ENCODE measurements at places on chromosomes 2 and 18.

GRCh38 chr2:157420771-157421323 lies 23.0 kb downstream of the CYTIP start:
- no peak for DNase-seq

- no peak for DNase-seq
Measured at GRCh38 chr2:120926463-120927264, 191.0 kb downstream of the GLI2 start.

- no peak for DNase-seq
Measured at GRCh38 chr2:203824057-203824456, 43.5 kb upstream of the CTLA4 start.

DNA sequence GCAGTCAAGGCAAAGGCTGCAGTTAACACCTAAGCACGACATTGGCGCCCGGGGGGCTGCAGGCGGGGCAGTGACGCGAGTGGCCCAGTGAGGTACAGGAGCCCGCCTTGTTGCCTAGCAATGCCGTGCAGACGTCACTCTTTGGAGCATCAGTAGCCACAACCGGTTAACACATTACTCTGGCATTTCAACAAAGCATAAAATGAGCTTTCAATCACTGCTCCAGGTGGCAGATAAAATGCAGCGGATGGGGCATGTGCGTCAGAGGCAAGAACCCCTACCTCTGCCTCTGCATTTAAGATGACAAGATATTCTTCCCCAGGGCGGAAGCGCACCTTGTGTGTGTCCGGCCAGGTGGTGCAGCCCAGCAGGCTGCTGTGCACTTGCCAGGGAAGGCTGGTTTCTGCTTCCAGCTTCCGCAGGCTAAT lies 139.4 kb downstream of the MTCL1 start:
- peak; percentile 33 for DNase-seq

DNA sequence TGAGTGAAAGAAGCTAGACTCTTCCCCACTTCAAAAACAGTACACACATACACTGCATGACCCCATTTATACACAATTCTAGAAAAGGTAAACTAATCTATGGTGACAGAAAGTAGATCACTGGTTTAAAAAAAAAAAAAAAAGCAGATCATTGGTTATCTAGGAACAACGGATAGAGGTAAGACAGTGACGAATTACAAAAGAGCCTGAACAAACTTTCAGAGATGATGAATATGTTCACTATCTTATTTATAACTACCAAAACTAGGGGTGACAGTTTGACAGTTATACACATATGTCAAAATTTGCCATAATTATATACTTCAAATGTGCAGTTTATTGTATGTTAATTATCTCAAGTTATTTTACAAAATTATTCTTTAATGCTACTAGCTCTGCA lies 27.5 kb downstream of the MAP3K2 start:
- no peak for DNase-seq

- no peak for DNase-seq
Measured at GRCh38 chr2:162298669-162299335, 19.7 kb downstream of the IFIH1 start.

GRCh38 chr2:235449568-235449967 lies 44.3 kb upstream of the AGAP1 start:
- DNase-seq, result no peak

GRCh38 chr2:117562654-117563053 lies 251.8 kb upstream of the DDX18 start:
- DNase-seq, result no peak

- no peak for DNase-seq
Measured at GRCh38 chr2:9240745-9241144, 34.1 kb downstream of the ASAP2 start.

- no peak for DNase-seq
Measured at GRCh38 chr2:232335859-232336215, 42.7 kb upstream of the ALPP start.

GRCh38 chr18:26046419-26047077 lies 43.9 kb downstream of the SS18 start:
- DNase-seq, result no peak

DNA sequence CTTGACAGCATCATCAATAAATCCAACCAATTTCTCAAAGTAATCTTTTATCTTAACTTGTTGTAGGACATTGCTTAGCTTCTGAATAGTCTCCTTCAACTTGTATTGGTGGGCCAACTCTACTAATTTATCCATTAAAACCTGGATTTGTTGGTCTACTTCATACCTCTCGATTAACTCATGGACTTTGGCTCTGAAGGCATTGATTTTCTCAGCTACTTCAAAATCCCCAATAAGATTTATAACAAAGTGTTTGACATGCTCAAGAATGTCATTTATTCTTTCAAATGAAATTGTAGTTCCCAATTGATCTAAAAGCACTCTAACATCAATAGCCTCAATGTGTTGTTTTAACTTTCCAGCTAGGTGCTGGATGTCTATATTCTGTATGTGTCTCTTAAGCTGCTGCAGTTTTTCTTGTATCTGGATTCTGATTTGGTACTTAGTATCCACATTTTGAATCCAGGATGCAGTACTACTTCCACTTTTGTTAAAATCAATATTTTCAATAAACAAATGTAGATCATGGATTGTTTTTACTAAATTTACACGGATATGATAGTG lies 34.1 kb downstream of the APOB start:
- DNase-seq, result no peak

All from astrocyte of the spinal cord (primary cell).